T47D (cell line): ENCODE measurements at places on chromosomes 2 and 18.
A peak's percentile ranks its signal among the peaks of the same experiment; 100 is the strongest.

DNA sequence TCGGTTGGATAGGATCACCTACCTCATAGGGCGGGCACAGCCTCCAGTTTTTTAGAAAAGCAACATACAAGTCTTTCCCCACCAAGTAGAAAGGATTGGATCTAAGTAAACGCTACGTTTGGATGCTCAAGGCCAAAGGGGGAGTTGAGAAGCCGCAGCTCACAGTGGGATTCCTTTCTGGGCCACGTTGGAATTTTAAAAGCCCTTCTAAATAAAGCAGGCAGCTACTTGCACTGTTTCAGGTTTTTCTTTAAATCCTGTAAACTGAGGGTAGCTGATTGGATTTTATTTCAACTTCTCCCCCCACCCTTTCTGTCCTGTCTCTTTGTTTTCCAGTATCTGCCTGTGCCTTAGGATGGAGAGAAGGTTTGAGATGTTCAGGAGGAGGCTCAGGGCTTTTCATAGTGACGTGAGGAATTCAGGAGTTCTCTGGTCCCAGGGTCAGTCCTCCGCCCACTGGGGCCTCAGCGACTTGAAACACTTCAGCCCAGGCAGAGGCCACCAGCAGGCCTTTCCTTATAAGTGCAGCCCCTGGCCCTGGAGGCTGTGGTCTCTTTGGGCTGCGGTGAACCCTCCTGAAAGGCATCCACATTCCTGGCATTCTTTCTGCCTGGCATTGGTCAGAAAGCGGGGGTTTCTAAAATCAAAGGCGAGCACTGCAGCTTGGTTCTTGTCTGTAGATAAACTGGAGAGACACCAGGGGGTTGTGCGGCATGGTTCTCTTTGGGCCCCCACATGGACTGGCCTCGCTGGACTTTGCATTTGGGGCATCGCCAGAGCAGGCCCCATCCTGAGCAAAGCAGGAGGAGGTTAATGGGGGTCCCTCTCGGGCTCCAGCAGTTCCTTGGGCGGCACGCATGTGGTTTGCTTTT, 44.5 kb downstream of the SH3BP4 start:
- DNase-seq, result no peak

- no peak for DNase-seq
These were observed 28.4 kb upstream of the ANKRD44 start for GRCh38 chr2:197339016-197339415.

GRCh38 chr18:49892148-49892924, 79.0 kb upstream of the ACAA2 start:
- DNase-seq, result no peak

- no peak for DNase-seq
These were observed 19.3 kb downstream of the BCL11A start for GRCh38 chr2:60534052-60534685.

GRCh38 chr2:76437564-76437963, 726.8 kb upstream of the GCFC2 start:
- DNase-seq, result no peak

- DNase-seq, result no peak
These were observed 551.1 kb upstream of the CELF4 start for GRCh38 chr18:38116716-38117115.

- DNase-seq, result no peak
These were observed 46.3 kb downstream of the RTN4 start for GRCh38 chr2:55003706-55004639.

- no peak for DNase-seq
These were observed 583.6 kb upstream of the PIK3C3 start for GRCh38 chr18:41371156-41372045.

DNA sequence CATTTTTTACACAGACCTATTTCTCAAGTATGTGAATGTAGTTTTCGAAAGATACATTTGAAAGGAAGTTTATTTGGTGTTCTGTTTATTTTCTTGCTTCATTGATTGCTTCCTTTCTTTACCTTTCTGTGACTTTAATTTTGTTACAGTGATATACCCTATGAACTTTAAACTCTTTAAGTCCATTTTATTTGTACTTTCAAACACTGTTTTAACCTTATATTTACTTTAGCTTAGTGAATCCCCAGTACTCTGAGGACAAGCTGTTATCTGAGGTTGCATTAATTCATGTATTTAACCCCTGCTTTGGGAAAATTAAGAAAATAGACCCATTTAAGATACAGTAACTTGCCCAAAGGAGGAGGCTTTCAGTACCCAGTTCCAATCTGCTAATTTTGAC, 93.5 kb downstream of the SCN3A start:
- DNase-seq, result no peak

DNA sequence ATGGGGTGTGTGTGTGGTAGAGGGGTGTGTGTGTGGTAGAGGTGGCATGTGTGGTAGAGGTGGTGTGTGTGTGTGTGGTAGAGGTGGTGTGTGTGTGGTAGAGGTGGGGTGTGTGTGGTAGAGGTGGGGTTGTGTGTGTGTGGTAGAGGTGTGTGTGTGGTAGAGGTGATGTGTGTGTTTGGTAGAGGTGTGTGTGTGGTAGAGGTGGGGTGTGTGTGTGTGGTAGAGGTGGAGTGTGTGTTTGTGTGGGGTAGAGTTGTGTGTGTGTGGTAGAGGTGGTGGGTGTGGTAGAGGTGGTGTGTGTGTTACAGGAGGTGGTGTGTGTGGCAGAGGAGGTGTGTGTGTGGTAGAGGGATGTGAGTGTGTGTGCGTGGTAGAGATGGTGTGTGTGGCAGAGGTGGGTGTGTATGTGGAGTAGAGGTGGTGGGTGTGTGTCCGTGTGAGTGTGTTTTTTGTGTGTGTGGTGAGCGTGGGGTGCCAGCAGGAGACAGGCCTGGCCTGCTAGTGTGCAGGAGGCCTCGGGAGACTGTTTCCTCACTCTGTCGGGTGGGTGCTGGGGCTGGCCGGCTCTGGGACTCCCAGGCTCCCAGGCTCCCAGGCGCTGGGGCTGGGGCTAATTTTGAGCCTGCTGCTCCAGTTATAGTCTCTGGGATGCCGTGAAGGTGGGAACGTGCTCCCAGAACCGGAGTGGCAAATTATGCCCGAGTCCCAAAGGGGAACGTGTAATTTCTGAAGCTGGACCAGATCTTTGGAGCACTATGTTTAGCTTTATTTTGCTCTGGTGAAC, 165.2 kb downstream of the DYSF start:
- DNase-seq, result peak; percentile 27

DNA sequence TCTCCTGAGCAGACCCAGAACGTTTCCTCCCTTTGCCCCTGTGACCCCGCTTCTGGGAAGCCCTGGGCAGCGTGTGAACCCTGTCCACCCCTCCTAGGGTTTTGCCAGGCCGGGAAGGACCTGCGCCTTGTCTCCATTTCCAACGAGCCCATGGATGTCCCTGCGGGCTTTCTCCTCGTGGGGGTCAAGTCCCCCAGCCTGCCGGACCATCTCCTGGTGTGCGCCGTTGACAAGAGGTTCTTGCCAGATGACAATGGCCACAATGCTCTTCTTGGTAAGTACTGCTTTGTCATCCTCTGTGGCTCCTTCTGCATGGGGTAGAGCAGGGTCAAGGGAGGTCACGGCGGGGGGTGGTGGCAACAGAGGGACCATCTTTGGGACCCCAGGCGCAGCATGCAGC, 32.5 kb downstream of the GREB1 start:
- no peak for DNase-seq

DNA sequence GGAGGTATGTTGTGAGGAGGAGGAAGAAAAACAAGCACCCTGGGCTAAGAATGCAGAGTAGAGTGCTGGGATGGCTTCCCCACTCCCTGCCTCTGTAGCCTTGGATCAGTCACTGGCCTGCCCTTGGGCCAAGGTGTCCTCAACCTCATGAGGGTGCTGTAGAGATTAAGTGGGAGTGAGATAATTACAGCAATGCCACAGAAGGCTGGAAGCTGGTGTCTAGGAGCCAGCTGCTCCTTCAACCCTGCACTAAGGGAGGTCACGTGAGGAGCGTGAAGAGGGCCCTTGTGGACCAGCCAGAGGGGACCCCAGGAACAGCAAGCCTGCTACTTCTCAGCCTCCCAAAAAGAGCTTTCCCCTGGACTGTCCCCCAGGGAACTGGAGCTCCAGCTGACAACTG, 95.2 kb downstream of the TTC32 start:
- DNase-seq, result no peak

GRCh38 chr2:217016796-217017419, 157.0 kb upstream of the TNP1 start:
- DNase-seq, result no peak

- peak; percentile 51 for DNase-seq
These were observed 137.6 kb downstream of the COPS8 start for GRCh38 chr2:237223201-237223861.

GRCh38 chr2:235468978-235469655, 24.7 kb upstream of the AGAP1 start:
- DNase-seq, result no peak
